ENCODE measurements at places on chromosomes 3 and 15.

DNA sequence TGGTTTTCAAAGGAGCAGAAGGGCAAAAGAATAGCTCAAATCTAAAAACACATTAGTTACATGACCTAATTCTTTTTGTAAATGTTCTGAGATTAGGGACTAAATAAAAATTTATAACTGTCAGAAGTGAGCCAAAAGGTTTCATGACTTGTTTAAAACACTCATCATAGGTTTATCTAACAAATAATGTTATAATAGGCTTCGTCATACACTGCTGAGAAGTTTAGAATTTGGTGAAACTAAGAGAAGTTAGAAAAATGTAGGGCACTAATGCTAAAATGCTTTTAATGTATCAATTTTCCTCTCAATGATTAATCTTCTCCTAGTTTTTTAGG is 468.8 kb upstream of the CDIN1 start:
- DNase-seq, result no peak

- DNase-seq, result no peak
Measured at GRCh38 chr3:105755121-105755886, 113.5 kb downstream of the CBLB start.

DNA sequence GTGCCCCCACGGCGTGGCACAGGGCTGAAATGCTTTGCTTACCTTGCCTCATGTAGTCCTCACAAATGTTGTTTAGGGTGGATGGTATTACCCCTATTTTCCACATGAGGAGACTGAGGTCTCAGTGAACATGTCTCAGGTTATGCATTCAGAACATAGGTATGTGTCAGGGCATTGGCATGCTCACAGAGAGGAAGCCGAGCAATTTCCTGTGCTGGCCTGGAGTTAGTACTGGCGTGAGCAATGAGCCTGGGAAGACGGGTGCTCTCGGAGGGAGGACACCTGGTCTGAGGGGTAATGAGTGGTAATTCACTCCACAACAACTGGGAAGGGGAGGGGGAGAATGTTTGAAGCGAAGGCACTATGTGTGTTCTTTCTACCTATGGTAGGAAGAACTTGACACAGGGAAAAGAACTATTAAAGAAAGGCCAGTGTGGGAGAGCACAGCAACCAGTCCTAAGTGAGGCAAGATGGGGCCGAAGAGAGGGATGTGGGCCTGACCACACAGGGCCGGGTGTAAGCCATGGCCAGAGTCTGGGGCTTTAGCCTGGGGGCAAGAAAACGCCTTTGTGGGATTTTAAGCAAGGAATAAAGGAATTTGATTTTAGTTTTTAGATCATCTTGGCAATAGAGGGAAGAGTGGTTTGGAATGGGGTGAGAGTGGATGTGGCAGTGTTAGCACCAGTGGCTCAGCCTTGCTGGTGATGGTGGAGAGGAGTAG is 4.9 kb upstream of the FAM131A start:
- no peak for DNase-seq

DNA sequence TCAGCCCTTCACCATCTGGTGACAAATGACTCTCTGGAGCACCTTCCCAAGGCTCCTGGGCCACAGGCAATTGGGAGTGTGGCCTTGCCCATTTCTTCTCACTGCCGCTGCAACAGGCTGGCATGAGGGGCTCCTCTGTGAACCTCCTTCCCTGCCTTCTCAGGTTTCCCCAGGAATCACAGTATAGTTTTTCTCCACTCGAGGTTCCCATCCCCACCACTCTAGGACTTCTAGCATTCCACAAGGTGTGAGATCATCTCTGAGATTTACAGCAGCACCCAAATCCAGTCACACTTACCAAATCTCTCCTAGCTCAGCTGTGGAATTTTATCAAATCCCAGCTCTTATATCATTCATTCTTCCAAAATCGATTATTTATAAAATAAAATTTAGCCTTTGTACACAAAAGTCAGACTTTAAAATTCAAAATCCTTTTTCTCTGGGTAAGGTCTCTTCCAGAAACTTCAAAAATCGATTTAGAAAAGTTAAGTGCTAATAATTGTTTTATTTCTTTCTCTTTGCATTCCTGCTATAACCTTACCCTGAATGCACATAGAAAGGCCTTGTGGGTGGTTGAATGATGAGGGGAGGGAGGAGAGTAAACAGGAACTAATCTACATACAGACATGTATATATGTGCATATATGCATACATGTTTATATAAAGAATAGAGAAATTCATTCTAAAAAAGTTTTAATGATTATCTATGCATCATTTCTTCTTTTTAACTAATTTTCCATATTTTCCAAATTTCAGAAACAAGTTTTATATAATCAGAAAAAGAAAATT is 18.9 kb upstream of the ATP13A4 start:
- no peak for DNase-seq

- no peak for DNase-seq
Measured at GRCh38 chr3:42535981-42536784, 33.7 kb downstream of the VIPR1 start.

DNA sequence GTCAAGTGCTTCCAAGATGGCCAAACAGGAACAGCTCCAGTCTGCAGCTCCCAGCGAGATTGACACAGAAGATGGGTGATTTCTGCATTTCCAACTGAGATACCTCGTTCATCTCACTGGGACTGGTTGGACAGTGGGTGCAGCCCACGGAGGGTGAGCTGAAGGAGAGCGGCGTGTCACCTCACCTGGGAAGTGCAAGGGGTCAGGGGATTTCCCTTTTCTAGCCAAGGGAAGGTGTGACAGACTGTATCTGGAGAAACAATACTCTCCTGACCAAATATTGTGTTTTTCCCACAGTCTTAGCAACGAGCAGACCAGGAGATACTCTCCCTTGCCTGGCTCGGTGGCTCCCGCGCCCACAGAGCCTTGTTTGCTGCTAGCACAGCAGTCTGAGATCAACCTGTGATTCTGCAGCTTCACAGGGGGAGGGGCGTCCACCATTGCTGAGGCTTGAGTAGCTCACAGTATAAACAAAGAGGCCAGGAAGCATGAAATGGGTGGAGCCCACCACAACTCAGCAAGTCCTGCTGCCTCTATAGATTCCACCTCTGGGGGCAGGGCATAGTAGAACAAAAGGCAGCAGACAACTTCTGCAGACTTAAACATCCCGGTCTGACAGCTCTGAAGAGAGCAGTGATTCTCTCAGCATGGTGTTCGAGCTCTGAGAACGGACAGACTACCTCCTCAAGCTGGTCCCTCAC is 293.5 kb upstream of the SUCLG2 start:
- DNase-seq, result peak; percentile 21

- DNase-seq, result no peak
Measured at GRCh38 chr3:116886202-116886893, 176.8 kb downstream of the TUSC7 start.

DNA sequence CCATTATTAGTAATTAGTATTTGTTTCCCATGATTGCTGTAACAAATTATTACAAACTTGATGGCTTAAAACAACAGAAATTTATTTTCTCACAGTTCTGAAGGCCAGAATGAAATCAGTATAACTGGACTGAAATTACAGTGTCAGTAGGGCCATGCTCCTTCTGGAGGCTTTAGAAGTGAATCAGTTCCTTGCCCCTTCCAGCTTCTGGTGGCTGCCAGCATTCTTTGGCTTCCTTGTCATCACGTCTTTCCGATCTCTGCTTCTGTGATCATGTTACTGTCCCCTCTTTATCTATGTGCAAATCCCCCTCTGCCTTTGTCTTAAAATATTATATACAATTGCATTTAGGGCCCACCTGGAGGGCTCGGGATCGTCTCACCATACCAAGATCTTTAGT is 92.0 kb downstream of the FOXB1 start:
- DNase-seq, result no peak

- no peak for DNase-seq
Measured at GRCh38 chr3:45895686-45896468, 9.5 kb downstream of the CCR9 start.

GRCh38 chr3:184619369-184619768 is 57.8 kb downstream of the EPHB3 start:
- no peak for DNase-seq

GRCh38 chr3:138687236-138687635 is 78.7 kb downstream of the FAIM start:
- DNase-seq, result no peak

- no peak for DNase-seq
Measured at GRCh38 chr3:13207975-13208705, 134.9 kb upstream of the IQSEC1 start.

- no peak for DNase-seq
Measured at GRCh38 chr3:59424268-59425010, 374.6 kb upstream of the CFAP20DC start.

GRCh38 chr3:77254967-77255831 is 215.3 kb downstream of the ROBO2 start:
- DNase-seq, result no peak
